NCI-H1417 treated with DMSO at 0.1 percent for 48 hours (cell line): ENCODE measurements at places on chromosomes 5 and 9.

DNA sequence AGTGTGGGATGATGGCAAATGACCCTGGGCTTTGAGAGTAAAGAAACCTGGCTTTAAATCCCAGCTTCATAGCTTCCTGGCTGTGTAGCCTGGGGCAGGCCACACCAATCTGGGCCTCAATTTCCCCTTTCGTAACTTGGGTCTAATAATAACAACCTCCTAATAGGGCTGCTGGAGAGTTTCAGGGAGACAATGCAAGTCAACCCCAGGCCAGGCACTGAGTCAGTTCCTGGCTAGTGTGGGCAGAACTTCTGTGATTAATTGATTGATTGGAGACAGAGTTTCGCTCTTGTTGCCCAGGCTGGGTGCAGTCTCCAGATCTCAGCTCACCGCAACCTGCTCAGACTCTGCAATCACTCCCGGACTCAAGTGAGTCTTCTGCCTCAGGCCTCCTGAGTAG is 3.3 kb upstream of the SH2D3C start:
- DNase-seq, result no peak

DNA sequence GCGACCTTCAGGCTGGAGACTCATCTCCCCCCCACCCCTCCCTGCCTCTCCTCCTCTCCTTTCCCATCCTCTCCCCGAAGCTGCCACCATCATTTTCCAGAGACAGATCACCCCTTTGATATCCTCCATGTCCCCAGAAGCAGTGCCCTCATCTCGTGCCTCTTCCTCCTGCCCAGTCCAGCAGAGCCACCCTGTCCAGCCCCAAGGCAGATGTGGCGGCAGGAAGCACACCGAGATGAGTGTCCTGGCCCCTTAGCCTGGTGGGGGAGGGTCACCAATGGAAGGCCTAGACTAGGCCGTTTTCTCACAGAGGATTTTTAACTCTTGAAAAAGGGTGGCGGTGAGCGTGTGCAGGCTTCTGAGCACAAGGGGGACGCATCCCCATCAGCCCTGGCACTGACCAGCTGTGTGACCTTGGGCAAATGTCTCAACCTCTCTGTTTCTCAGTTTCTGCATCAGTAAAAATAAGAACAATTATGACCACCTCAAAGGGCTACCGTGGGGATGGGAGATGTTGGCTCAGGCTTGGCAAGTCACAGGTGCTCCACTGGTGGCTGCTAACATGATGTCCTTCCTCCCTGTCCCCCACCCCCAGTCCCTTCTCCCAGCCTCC is 48.9 kb downstream of the SARDH start:
- DNase-seq, result no peak

DNA sequence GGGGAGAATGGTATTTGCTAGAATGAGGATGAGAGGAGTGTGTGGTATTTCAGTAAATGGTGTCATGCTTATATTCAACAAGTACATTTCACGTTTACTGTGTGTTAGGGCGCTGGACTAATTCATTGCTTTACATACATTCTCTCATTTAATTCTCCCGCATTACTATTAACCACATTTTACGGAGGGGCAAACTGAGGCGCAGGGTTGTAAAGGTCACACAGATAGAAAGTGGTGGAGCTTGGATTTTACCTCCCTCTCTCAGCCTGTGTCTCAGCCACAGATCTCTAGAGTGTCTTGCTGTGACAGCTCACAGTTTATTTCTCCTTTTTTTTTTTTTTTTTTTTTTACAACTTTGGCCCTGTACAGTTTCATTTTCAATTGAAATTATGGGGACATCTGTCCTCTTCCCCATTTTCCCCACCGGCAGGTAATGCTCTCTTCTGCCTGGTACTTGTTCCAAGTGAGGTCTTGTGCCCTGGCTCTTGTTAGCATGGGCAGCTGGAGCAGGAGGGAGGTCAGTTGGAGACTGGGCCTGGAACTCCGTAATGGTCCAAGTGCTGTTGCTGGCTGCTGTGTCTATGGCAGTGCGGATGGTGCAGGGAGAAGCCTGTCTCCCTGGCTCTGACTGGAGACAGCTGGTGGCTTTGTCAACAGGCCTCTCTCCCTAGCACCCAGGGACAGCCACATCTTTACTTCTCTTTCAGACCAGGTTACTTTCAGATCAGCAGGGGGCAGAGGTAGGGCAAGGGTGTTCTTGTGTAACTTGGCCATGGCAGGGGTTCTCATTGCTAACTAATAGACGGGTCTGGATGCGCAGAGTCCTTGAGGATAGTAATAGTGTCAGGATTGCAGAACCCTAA is 20.5 kb upstream of the NDST1 start:
- no peak for DNase-seq

- DNase-seq, result no peak
Measured at GRCh38 chr9:105438141-105438806, 9.6 kb upstream of the FSD1L start.

DNA sequence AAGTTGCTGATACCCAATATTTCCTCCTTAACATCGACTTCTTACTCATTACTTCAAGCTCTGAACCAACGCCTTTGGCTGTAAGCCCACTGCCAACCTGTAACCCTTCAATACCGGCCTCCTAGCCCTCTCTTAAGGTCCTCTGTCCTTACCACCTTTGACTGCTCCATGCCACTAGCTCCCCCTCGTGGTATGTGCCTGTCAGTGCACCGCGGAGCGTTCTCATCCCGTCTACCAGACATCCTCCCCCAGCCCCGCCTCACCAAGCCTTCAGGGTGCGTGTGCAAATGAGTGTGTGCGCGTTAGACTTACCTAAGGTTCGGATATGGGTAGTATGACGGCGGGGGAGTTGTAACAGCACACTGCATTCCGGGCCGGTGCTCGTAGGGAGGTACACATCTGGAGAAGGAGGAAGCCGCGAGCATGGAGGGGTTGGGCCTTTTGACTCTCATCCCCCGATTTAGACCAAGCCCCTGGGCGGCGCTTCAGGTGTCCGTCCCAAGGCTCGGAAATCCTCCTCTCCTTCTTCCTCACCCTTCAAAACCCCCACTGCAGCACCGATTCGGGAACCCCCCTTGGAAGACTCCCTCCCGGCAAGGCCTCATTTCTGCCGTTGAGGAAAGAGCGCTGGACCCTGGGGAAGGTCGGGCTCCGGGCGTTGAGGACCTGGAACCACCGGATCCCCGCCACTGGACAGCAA is 2.8 kb upstream of the MYORG start:
- no peak for DNase-seq

- no peak for DNase-seq
Measured at GRCh38 chr5:104170926-104171325, 608.3 kb upstream of the NUDT12 start.

DNA sequence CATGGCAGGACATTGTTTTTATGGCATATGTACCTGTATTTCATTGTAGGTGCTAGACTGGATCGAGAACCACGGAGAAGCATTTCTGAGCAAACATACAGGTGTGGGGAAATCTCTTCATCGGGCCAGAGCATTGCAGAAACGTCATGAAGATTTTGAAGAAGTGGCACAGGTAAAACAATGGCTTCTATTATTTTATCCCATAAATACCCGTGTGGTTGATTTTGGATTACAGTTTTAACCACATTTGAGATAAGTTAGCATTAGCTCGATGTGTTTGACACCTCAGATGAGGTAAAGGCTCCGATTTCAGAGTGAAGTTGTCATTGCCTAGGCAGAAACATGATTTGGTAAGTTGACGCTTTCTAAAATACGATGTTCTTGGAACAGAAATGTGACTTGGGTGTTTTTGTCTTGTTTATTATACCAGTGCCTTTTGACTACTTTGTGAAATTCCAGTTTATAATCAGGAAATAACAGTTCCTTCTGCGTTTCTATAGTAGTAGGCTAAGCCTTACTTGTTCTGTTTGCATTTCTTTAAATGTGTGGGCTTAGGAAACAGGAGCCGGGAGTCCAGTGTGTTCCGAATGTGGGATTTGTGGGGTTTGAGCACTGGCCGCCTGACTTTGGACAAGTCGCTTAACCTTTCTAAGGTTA is 187.7 kb downstream of the TRIO start:
- no peak for DNase-seq

DNA sequence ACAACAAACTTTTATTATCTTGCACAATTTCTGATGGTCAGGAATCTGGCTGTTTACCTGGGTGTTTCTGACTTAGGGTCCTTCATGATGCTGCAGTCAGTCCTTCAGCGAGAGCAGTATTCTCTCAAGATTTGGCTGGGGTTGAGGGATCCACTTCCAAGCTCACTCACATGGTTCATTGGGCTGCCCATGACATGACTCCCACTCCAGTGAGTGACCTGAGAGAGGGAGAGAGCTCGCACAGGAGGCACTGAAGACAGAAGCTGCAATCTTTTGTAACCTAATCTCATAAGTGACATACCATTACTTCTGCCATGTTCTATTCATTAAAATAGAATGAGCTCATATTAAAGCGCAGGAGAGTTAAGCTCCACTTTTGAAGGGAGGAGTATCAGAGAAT is 212.6 kb downstream of the SPATA31D1 start:
- no peak for DNase-seq

DNA sequence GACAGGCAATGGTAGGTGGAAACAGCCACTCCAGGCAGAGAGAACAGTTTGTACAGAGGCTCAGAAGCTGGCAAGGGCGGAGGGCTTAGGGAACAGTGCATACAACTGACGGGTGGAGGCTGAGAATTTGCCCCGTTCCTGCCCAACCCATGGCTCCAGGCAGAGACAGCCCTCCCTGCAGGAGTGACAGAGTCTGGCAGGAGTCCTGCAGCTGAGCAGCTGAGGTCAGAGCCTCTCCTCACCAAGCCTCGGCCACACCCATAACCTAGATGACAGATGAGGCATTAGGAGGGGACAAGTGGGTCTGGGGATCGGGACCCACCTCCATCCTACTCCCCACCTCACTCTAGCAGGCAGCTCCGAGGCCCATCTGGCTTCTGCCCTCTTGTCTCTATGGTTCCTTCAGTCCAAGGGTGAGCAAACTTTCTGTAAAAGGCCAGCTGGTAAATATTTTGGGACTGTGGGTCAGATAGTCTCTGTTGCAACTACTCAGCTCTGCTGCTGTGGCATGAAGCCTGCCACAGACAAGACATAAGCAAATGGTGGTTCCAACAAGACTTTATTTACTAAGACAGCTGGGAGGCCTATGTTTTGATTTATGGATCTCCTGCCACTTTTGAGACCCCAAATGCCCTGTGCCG is 83.7 kb downstream of the SH3TC2 start:
- DNase-seq, result no peak

GRCh38 chr9:85428230-85428629 is 313.5 kb downstream of the AGTPBP1 start:
- DNase-seq, result no peak

DNA sequence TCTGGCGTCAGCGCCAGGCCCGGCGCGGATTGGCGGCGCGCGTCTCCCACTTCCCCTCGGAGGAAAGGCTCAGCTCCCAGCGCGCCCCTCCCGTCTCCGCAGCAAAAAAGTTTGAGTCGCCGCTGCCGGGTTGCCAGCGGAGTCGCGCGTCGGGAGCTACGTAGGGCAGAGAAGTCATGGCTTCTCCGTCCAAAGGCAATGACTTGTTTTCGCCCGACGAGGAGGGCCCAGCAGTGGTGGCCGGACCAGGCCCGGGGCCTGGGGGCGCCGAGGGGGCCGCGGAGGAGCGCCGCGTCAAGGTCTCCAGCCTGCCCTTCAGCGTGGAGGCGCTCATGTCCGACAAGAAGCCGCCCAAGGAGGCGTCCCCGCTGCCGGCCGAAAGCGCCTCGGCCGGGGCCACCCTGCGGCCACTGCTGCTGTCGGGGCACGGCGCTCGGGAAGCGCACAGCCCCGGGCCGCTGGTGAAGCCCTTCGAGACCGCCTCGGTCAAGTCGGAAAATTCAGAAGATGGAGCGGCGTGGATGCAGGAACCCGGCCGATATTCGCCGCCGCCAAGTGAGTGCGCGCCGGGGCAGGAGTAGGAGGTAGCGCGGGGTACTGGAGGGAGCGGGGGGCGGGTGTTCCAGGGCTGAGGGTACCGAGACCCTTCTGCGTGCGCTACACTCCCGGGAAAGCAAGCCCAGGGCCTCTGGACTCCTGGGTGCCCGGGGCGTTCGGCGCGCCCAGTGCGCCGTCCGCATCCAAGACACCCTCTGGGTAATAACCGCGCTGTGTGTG is at the start of gene MSX2:
Gene MSX2, plus strand, starts transcription at position 99 of the 777 bp plus-strand sequence. Its CDS starts 78 bp downstream, at position 177.
- DNase-seq, result no peak

DNA sequence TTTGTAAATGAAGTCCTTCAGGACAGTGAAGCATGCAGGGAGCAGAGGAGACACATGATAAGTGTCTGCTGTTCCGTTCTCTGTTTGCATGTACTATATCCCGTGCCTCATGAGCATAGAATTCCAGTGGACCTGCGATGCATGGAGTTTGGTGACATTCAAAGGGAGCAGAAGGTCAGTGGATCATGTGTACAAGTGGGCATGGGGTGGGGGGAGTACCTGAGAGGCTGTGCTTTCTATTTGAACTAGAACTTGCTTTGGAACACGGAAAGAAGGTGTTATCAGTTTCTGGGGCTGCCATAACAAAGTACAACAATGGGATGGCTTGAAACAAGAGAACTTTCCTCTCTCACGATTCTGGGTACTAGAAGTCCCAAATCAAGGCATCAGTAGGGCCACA is 5.1 kb upstream of the CCNJL start:
- DNase-seq, result no peak
